ENCODE measurements at places on chromosomes 11 and 22.
A peak's percentile ranks its signal among the peaks of the same experiment; 100 is the strongest.

DNA sequence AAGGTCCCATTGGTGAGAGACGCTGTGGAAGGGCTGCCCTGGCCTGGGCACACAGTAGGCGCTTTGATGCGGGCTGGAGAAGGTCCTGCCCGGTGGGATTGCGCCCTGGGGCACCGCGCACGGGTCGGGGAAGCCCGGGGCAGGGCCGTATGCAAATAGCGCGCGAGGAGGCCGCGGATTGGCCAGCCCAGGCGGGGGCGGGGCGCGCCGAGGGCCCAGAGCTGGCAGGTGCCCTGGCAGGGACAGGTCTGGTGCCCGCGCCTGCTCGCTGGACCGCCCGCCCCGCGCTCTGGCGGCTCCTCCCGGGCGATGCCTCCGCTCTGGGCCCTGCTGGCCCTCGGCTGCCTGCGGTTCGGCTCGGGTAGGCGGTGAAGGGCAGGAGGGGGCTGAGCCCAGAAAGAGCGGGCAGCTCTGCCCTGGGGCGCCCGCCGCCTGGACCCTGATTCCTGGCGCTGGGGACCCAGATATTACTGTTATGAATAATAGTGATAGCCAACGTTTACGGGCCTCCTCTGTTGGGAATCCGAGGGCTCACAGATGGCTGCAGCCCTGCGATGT is at the start of gene UPK3A:
TSS of gene UPK3A (plus strand) at position 245 of the 558 bp plus-strand sequence. CDS start at position 310, 65 bp downstream.
- no peak for DNase-seq

DNA sequence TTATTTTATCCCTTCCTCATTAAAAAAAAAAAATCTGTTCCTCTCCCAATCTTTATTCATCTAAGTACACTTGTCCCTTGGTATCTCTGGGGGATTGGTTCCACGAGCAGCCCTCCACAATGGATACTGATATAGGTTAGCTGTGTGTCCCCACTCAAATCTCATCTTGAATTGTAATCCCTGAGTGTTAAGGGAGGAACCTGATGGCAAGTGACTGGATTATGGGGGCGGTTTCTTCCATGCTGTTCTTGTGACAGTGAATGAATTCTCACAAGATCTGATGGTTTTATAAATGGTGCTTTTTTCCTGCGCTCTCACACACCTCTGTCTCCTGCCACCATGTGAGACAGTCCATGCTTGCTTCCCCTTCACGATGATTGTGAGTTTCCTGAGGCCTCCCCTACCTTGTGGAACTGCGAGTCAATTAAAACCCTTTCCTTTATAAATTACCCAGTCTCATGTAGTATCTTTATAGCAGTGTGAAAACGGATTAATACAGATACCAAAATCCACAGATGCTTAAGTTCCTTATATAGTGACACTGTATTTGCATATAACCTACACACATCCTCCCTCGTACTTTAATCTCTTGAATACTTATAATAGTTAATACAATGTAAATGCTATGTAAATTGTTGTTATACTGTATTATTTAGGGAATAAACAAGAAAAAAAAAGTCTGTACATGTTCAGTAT is 62.0 kb downstream of the PACS1 start:
- DNase-seq = no peak

- DNase-seq = peak; percentile 46
Measured at GRCh38 chr22:20087319-20088262, 7.5 kb downstream of the DGCR8 start.

DNA sequence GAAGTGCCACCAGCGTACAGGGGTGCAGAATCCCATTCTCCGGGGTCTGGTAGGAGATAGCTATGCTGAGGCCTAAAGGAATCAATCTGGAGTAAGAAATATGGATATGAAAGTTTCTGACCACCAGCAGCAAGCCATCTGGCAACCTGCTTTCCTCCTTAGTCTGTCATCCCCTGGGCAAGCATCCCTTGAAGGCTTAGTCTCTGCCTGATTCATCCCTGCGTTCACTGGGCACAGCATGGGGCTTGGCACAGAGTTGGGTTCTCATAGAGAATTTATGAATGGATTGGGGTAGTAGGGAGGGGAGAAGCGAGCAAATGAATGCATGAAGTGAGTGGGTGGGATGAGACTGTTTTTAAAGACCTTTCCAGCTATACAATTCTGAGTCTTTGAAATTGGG is 85.8 kb upstream of the NARS2 start:
- no peak for DNase-seq

GRCh38 chr11:61685617-61685967 is 5.4 kb downstream of the DAGLA start:
- no peak for DNase-seq

DNA sequence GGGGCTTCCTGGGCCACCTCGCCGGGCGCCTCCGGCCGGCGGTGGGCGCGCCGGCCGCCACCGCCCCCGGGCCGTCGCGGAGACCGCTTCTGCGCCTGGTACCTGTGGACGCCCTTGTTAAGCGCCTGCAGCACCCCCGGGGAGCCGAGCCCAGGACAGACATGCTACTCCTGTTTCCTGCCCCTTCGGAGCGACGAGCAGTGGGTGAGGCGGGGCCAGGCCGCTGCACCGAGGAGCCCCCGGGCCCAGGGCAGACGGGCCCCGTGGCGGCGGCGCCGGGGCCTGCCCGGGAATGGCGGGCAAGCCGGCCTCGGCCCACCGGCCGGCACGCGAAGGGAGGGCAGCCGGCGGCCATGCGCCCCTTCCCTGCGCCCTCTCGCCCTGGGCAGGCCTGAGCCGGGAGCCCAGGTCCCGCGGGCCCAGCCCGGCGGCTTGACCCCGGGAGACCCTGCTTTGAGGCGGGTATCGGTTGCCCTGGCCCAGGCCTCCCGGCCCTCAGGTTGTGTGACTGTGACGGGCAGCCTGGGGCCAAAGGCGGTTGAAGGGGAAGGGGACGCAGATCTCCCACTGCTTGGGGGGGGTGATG is 789 bp upstream of the KDM2A start:
- DNase-seq = peak; percentile 69

- no peak for DNase-seq
Measured at GRCh38 chr11:19079643-19080440, 19.3 kb upstream of the MRGPRX2 start.

DNA sequence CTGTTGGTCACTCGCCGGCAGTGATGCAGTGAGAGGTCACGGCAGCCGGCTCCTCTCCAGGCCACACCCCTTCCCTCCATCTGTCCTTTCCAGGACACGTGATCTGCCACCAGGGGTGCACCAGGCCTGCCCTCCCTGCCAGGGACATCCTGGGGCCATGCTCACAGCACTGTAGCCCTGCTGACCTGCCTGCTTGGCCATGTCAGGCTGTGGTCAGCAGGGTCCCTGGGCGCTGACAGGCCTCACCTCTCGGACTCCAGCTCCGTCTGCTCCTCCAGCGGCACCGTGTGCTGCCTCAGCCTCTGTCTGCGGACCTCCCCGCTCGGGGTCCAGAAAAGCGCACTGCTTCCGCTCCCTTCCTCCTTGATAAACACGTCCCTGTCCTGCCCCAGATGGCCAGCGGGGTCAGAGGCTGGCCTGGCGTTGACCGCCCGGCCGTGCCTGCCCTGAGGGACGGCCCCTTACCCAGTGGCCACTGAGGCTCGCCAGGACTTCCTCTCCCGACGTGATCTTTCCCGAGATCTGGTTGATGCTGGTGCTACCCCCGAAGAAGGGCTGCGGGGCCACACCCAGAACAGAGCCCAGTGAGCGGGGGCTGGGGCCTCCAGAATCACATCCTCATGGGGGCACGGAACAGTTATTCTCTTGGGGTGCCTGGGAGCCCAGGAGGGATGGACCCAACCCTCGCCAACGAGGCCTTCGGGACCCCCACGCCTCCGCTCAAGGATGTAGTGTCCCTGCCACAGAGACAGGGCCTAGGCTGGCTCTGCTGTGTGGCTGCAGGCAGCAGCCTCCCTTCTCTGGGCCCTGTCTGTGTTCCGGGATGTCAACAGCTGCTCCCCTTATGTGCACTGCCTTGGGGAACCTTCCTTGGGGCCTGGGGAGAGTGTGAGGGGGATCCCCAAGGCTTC is 36.3 kb upstream of the CARS1 start:
- DNase-seq = peak; percentile 60

DNA sequence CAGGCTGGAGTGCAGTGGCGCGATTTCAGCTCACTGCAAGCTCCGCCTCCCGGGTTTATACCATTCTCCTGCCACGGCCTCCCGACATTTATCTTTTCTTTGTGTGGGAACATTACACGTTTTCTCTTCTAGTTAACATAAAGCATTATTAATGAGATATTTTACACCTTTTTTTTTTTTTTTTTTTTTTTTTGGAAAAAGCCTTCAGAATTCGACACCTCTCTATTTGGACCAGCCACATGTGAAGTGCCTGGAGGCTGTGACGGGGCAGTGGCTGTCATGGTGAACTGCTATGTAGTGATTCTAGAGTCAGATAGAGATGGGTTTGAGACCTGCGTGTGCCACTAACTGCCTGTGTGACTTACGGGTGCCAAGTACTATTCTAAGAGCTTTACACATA is 64.3 kb downstream of the SMIM38 start:
- DNase-seq = no peak

- no peak for DNase-seq
Measured at GRCh38 chr22:29172216-29172615, 33.5 kb upstream of the EMID1 start.

GRCh38 chr11:113313601-113314000 is 782 bp upstream of the TTC12 start:
- DNase-seq = no peak

GRCh38 chr22:35359380-35360065 is 21.4 kb upstream of the HMOX1 start:
- no peak for DNase-seq

- peak; percentile 93 for DNase-seq
Measured at GRCh38 chr11:64284962-64285884, at the start of gene GPR137. GPR137 (plus strand) TSS chr11:64285848; CDS start chr11:64286525, 677 bp downstream.

DNA sequence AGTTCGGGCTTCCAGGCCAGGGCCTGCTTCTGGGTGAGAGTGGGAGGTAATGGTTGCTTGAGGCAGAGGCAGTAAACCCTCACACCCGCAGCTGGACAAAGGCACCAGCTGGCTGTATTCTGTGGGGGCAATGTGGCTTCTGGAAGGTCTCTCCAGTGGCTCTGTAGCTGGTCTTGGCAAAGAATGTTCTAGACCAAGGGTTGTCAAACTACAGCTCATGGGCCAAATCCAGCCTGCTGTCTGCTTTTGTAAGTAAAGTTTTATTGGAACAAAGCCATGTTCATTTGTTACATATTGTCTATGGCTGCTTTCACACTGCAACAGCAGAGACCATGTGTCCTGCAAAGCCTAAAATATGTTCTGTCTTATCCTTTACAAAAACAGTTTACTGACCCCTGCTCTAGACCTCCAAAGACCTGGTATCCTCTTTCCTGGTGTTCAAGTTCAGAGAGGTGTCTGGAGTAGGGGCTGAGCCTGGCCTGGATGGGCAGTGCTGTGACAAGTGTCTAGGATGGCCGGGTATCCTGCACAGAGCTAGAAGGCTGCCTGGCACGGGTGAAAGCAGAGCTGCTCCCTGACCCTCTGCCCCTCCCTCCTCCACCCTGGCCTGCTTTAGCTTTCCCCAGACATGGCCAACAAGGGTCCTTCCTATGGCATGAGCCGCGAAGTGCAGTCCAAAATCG is 3.4 kb downstream of the TAGLN start:
- DNase-seq = peak; percentile 40

GRCh38 chr22:23526596-23527316 is 53.3 kb downstream of the IGLL1 start:
- DNase-seq = no peak

- DNase-seq = no peak
Measured at GRCh38 chr11:120515186-120515723, 3.7 kb downstream of the GRIK4 start.

- DNase-seq = no peak
Measured at GRCh38 chr22:46114518-46115387, 35.6 kb upstream of the PPARA start.

DNA sequence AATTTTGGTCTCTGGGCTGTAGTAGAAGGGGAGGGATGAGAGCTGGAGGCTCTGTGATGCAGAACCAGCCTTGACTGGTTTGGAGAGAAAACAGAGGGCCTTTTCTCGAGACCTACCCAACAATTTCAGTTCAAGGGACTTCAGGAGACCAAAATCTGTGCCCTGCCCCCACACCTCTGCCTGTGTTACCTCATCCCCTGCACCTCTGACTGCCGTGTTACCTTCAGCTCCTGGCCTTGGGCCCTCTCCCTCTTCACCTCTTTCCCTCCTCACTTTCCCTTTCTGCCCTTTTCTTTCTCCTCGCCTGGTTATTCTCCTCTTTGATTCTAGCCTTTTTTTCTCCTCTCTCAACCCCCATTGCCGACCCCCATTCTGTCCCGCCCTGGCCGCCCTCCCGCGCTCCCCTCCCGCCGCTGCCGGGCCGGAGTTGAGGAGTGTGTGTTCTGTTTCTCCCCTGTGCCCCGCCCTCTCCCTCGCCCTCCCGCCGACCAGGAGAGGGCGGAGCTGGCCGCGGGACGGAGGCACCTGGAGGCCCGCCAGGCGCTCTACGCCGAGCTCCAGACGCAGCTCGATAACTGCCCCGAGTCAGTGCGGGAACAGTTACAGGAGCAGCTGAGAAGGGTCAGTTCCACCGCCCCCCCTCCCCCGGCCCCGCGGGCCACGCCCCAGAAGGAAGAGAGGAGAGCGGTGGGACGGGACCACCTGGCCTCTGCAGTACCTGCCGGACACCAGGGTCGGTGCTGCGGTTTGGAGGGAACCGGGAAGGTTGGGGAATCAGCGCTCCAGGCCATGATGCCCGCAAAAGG is 27.2 kb downstream of the PHLDB1 start:
- DNase-seq = no peak

GRCh38 chr11:10087186-10087922 is 206.7 kb downstream of the SBF2 start:
- no peak for DNase-seq

- peak; percentile 92 for DNase-seq
Measured at GRCh38 chr11:67401495-67402191, at the start of gene PPP1CA. PPP1CA (minus strand) TSS chr11:67401858; CDS start chr11:67401782, 76 bp downstream.

DNA sequence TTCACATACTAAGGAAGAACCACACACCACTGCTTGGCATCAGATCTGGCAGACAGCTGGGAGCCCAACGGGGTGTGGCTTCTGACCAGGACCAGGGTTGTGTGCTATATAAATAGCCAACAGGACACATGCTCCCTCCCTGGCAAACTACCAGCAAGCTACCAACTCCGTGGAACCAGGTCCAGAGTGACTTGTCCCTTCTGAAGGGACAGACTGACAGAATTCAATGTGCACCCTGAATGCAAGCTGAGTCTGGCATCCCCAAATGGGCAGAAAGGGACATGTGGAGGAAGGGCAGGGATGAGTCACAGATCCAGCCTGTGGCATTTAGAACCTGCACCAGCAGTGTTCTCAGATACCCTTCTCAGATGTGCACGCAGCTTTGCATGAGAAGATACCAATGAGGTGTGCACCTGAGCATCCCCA is 92.9 kb downstream of the MICAL3 start:
- no peak for DNase-seq

GRCh38 chr11:61498767-61499341 is 9.7 kb upstream of the LRRC10B start:
- DNase-seq = no peak

All from natural killer cell treated with Interleukin-12 subunit alpha and Interleukin-12 subunit beta and Interleukin-15 and Interleukin-18, amount 100 ng/mL, for 72 hours (primary cell).